T-helper 17 cell (primary cell): ENCODE measurements at places on chromosomes 2 and 18.

- DNase-seq: no peak
Measured at GRCh38 chr2:156486147-156486546, 50.0 kb downstream of the GPD2 start.

GRCh38 chr2:204274429-204274828 lies 270.8 kb upstream of the PARD3B start:
- no peak for DNase-seq

DNA sequence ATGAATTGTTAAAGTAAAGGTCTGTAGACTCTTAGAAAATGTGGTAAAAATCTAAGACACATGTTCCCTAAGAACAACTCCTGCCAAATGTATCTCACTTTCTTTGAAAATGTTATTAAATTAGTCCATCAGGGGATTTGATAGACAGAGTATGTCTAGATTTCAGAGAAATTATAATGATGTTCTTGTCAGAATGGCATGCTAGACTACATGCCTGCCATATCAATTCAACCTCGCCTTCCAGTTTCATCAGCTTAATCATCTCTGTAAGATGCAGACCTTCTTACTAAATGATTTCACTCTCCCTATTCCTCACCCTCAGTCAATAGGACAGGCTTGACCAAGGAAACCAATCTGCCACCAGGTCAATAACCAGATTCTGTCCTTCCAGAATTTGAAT lies 368.4 kb downstream of the TXNL1 start:
- no peak for DNase-seq

DNA sequence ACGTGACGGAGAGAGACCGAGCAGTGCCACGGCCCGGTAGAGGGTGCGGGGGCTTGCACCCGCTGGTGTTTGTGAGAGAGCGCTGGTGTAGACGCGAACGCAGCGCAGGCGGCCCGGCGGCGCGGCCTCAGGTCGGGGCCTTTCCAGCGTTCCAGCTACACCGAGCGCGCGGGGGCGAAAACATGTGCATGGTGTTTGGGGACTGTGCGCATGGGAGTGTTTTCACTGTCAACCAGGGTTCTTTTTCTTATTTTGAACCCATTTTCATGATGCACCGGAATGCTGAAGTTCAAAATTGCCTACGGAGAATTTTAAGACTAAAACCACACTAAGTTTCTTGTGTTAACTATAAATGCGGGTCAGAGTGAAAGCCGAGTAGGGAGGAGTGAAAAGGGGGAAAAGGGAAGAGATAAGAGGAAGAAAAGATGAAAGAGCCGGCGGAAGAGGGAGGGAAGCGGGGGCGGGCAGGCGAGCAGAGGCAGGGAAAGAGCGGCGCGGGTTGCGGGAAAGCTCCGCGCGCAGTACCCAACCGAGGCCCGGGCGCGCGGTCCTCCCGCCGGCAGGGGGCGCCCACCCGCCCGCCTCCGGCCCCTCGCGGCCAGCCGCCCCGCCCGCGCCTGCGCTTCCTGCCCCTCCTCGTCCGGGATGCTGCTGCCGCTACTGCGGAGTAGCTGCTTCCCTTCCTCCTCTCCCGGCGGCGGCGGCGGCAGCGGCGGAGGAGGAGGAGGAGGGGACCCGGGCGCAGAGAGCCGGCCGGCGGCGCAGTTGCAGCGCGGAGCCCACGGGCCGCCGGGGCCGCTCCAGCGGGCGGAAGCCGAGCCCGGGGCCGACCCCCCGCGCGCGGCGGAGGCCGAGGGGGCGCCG lies at the start of gene RAB12:
Gene RAB12 (plus strand): TSS at position 643 of the 864 bp plus-strand sequence. CDS start 3 bp downstream, at position 646.
- peak; percentile 87 for DNase-seq

DNA sequence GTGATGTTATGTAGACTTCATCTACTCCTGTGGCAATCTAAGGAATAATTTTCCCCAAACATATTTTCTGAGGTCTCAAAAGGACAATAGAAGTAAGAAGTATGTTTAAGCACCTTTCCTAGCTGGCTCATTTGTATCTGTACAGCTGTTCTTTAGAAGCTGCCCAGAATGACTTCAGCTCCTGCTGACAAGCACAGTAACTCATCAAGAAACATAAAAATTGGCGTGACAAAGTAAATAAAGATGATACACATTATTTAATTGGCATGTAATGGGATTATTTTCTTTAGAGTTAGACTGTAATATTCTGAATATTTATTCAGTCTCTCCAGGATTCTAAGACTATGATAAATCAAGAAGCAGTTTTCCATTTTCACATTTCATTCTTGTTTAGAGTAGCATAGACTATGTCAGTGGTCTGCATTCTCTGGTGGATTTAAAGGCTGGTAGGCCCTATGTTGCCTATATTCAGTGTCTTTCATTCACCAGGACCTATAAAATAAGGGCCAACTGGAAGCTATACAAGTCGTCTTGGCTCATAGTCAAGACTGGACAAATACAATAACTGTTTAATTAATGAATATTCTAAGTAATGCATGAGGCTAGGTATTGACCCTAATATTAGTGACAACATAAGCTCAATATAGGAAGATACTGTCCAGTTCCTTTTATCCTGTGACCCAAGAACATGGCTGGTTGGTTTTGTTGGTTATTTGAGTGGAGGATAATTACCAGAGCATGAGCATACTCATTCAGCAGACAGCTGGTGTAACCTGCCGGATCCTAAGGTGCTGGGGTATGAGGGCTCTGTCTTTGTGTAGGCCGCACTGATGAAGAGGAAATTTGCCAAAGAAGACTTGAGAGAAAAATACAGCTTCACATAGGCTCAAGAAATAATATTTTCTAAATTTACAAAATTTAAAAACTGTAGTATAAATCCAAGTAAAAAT lies 107.0 kb downstream of the PDE1A start:
- DNase-seq: no peak

DNA sequence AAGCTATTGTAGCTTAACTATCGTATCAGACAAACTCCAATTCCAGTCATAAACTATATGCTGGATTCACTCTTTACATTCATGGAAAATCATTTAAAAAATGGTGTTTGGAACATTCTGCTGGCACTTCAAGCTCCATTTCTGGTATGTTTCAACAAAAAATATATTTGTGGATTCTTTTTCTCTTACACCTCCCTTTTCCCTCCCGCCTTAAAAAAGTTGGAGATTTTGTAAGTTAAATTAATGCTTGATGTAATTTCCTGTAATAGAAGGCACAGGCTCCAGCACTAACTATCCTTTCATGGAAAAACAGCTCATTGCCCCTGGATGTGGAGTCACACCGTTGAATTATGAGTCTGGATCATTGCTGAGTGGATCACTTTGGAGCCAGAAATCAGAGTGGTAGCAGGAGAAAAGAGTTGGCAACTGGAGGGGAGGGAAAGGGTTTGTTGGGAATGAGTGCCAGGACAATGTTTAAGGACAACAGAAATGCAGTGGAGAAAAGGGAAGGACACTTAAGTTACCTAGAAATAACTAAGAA lies 102.8 kb downstream of the ICOS start:
- no peak for DNase-seq

GRCh38 chr18:75784390-75784789 lies 356.9 kb upstream of the SMIM21 start:
- no peak for DNase-seq

DNA sequence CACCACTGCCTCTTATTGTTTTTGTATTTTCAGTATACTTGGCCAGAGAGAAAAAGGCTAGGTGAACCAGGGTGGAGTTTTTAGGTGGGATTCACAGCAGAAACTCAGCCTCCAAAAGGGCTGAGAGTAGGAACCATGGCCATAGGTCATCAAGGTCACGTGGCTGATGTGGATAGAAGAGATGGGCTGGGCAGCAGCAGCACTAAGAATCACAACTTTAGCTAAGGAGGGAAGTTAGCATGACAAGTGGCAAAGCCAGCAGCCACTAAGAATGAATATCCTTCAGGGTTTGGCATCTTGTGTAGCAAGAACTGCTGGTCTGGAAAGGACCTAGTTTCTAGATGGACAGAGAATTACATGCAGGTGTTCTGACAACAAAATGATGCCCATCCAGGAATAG lies 43.2 kb upstream of the SKA1 start:
- no peak for DNase-seq

GRCh38 chr2:217366266-217366895 lies 506.5 kb upstream of the TNP1 start:
- no peak for DNase-seq

- DNase-seq: no peak
Measured at GRCh38 chr18:8747440-8747937, 42.1 kb downstream of the MTCL1 start.

- no peak for DNase-seq
Measured at GRCh38 chr2:234629596-234629995, 132.7 kb upstream of the ARL4C start.

DNA sequence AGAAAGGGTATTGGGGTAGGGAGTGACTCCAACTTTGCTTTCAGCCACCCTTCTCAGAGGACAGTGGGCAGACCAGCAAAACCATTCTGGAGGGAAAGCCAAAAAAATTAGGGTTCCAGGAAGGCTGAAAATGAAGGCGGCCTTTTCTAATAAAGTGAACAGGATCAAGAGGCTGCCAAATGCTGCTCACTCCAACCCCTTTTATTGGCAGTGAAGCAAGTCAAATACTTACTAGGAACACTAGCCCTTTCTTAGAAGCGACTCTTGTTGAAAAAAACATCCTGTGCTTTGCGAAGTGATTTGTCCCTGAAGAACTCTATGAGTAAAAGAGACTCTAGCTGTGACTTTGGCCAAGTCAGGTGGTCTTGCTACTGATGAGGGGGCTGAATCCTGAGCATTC lies 83.6 kb upstream of the CYP1B1 start:
- no peak for DNase-seq

GRCh38 chr18:68282232-68282631 lies 432.7 kb downstream of the TMX3 start:
- no peak for DNase-seq

- DNase-seq: no peak
Measured at GRCh38 chr2:101116841-101117552, 34.2 kb downstream of the TBC1D8 start.

GRCh38 chr2:184527058-184527457 lies 71.3 kb upstream of the ZNF804A start:
- DNase-seq: no peak

DNA sequence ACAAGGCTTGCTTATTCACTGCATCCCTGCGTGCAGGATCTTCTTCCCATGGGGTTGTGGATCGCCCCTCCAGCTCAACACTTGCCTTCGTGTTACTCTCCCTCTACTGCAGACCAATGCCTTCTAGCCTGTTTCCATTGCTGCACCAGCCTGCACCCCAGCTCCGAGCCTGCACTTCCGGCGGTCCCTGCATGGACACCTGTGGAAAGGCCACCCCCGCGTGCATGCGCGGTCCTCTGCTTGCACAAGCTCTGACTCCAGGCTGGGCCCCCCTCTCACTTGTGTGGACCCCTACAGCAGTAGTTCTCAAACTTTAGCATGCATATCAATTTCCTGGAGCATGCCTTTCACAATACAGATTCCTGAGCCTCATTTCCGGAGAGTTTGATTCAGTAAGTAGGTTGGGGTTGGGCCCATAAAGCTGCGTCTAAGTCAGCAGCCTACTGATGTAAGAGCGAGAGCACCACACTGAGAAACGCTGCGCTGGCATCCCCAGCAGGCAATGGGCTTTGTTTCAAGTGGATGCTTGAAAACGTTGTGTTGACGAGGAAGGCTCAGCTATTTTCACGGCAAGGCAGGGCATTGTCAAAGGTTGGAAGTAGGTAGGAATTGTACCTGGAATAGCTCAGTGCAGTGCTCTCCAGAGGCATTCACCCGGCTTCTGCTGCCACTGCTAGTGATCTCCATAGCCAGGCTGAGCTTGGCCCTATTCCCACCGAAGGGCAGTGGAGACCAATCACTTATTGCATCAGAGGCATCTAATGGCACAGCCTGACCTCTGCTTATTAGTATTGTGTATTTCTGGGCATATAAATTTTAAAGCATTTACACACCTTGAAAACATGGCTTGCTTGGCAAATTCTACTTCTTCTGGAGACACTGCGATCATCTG lies 32.6 kb downstream of the CREG2 start:
- DNase-seq: no peak

GRCh38 chr2:64866797-64867196 lies 122.4 kb upstream of the SLC1A4 start:
- DNase-seq: no peak

DNA sequence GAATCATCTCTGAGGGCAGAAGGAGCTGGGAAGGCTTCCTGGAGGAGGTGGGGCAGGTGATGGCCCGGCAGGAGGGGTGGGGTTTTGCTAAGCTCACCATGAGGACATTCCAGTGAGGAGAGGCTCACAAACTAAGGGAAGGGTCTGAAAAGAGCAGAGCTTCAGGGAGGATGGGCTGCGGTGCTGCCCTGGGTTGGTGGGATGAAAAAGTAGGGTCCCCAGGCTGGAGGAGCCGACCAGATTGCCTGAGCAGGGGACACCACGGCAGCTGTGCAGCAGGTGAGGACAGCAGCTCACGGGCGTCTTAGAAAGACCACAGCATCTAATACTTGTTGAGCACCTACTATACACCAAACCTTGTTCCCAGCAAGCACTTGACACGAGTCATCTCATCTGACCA lies 82.2 kb downstream of the DYSF start:
- no peak for DNase-seq

DNA sequence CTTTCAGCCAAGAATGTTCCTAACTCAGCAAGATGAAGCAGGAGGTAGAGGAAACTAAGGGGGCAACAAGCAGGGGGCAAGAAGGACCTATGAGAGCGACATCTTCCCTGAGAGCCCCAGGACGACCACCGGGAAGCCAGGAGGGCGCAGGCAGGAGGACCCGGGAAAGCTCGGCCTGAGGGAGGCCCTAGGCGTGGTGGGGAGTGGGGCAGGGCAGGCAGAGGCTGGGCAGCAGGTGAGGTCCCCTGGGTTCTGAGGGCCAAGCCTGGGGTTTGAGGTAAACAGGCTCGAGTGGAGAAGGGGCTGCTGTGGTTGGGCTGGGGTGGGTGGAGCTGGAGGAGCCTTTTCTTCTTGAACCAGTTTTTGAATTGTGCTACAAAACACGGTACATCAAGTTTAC lies 1.3 kb upstream of the ALPI start:
- no peak for DNase-seq

DNA sequence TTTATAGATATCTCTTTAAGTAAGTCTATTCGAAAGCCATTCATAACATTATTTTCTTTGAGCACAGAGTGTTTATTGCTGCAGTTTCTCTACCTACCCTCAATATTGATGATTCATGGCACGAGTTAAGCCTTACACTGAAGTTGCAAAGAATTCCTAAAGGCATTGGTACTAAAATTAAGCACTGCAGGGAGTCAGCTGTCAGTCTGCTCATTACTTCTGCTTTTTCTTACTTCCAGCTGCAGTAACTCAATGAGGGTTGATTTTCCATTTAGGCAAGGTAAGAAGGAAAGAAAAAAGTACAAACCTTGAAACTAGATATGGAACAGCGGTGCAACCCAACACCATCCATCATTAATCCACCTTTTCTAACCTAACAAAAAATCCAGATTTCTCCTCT lies 65.2 kb downstream of the RNF152 start:
- DNase-seq: no peak
